ENCODE measurements at places on chromosomes 5 and 9.

DNA sequence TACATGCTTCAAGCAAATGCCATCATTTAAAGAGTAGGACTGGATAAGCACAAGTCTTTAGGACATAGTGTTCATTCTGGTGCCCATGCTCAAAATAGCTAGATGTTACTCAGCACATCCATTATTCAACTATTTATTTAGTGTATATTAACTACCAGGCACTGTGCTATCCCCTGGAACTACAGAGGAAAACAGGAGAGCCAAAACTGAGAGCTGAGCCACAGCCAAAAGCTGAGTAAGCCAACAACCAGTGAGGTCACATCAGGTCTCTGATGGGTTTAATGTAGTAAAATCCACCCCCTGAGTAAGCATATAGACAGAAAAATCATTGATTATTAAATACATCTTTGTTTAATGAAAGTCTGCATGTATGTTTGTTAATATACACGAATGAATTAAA, 469.3 kb upstream of the DMAC1 start:
- DNase-seq = no peak

- peak; percentile 25 for DNase-seq
Measured at GRCh38 chr5:74895906-74896305, 29.7 kb upstream of the FAM169A start.

DNA sequence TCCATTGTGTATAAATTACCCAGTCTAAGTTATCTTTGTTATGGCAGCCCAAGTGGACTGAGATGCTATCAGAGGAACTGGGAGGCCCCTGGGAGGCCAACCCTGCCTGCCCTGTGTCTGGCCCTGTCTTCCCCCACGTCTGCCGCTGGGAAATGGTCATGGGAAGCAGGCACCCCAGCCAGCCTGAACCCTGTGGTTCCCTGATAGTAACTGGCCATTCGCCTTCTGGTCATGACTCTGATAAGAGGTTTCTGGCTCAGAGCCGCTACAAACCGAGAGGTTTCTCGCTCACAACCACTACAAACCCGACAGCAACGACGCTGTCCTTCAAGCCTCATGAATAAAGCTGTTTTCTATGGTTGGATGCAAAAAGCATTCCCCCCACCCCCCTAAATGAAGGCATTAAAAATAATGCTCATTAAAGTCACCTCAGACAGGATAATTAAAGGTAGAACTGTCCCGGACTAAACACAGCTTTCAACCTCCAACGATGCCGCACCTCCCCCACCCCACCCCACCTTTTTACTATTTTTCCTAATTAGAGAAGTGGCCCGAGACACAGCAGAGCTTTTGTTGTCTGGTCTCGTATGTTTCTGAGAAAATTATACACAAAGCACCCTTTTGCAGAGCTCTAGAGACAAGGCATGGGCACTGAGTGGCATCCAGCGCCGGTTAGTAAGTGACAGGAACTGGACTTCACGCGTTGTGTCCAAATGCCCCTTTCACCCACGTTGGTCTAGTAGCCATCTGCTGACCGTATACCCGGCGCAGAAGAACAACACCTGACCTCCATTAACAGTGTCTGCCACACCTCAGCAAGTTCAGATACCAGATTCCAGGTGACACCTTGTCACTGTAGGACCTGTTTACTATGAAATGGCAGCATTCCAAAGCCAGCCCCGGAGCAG, 140.8 kb downstream of the COL23A1 start:
- DNase-seq = no peak

- DNase-seq = no peak
Measured at GRCh38 chr9:15227491-15227890, 79.5 kb downstream of the TTC39B start.

GRCh38 chr9:13083366-13083765, 196.1 kb downstream of the MPDZ start:
- no peak for DNase-seq

DNA sequence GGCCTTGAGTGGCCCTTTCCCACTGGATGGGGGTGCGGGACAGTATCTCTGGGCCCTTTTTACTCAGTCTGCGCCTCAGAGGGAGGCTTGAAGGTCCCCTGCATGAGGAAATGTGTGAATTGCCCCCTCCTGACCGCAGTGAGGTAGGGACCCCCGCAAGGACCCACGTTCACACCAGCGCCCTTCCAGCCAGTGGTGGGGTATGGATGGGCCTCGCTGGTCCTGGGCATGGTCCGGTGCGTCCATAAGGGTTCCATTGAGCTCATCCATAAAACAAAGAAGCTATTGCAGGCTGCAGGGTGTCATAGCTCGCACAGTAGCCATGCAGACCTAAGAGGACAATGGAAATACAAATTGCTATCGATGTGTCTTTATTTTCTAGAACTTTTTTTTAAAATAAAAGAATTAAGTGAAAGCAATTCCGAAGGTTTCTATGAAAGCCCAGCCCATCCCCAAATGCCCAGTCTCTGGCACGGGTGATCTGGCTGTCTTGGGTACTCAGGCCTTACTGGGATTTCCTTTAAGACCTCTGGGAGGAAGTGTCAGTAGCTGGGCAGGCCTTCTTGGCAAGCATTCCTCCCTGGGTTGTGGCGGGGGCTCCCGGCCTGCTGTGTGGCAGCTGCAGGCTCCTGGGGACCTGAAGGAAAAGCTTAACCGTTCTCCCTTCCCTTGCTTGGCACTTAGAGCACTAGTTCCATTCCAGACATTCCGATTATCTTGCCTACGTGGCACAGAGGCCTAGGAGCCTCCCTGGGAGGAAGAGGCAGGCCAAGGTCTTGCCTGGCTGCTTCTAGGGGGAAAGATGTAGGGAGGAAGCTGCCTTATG, 1.5 kb upstream of the SEMA5A start:
- DNase-seq = peak; percentile 58

- DNase-seq = no peak
Measured at GRCh38 chr5:52063186-52063585, 679.9 kb downstream of the ISL1 start.

GRCh38 chr5:3595006-3595961, at the start of gene IRX1:
Gene IRX1 (plus strand): TSS chr5:3595832. CDS start chr5:3596106, 274 bp downstream.
- DNase-seq = peak; percentile 41

- DNase-seq = no peak
Measured at GRCh38 chr5:334903-335739, 13.6 kb downstream of the AHRR start.

DNA sequence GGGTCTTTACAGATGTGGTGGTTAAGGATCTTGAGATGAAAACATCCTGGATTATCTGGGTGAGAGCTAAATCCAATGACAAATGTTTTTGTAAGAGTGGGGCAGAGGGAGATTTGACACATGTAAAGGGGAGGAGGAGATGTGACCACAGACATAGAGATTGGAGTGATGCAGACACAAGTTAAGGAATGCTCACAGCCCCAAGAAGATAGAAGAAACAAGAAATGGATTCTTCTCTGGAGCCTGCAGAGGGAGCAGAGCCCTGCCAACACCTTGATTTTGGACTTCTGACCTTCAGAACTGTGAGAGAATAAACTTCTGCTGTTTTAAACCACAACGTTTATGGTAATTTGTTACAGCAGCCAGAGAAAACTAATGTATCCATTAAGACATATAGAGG, 21.7 kb downstream of the ITGA2 start:
- no peak for DNase-seq

- no peak for DNase-seq
Measured at GRCh38 chr5:305050-305449, 16.5 kb upstream of the AHRR start.

DNA sequence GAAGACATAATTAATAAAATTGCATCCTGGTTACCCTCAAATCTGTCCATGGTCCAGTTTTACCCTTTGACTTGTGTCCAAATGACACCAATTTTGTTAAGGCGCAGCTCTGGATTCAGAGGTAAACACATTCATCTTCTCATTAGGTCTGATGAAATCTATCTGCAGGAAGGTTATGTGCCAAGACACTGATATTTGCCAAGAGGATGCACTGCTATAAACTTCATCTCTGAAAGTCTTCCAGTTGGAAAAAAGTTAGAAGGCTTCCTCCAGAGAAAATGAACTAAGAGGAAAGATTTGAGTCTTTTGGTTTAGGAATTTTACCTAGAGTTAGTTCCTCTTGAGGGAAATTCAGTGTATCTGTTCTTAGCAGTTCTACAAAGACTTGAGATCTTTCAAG, 717.8 kb downstream of the DTWD2 start:
- no peak for DNase-seq

GRCh38 chr5:77649776-77650175, 11.3 kb upstream of the OTP start:
- no peak for DNase-seq

GRCh38 chr5:35087991-35088390, 40.2 kb upstream of the AGXT2 start:
- DNase-seq = no peak

GRCh38 chr5:2658447-2658846, 93.0 kb downstream of the IRX2 start:
- no peak for DNase-seq

DNA sequence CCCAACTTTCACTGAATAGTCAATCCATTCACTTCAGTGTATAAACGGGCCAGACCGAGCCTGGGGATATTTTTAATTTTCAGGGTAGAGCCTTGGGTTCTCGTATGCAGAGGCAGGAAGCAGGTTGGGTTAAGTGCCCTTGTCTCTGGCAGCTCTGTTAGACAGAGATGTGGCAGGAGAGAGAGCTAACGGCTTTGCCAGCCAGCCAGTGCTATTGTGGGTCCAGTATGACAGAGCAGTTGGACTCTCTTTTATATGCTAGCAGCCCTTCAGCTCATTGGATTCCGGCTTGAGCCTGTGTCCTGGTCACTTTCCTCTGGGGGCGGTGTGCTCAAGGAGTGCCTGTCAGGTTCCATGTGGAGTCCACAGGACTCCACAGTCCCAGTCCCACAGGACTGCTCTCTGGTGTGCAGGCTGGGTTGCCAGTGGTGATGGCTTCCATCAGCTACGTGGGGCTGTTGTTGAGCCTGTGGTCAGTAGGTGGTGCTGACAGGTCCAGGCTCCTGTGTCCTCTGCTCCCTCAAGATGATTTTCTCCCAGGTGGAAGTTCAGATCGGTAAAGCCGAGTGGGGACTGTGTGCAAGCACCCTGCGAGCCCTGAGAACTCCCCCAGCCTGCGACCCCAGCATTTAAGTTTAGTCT, 14.3 kb downstream of the CLTA start:
- peak; percentile 39 for DNase-seq

GRCh38 chr9:113397203-113397631, 3.9 kb downstream of the ALAD start:
- no peak for DNase-seq

DNA sequence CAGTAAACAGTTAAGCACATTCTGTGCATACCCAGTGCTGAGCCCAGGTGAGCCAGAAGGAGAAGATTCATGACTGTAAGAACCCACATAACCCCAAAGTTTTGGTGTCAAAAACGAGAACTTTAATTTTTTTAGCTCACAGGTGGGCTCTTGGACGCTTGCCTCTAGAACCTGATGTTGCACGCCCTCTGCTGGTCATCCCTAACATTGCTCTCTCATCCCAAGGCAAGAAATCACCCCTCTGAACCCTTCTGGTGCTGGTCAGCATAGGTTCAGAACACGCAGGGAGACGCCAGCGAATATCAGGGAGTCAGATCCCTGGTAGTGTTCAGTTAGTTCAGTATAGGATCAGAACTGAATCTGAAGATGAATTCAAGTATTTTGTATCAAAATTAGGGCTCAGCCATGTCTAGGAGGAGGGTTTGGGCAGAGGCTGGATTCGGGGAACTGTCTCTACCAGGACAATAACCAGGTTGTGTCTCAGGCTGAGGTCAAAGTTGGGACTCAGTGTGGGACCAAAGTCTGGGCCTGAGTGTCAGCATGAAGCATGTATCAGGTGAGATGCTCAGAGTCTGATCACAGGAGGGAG, 4.1 kb upstream of the DNAJB5 start:
- DNase-seq = peak; percentile 79

DNA sequence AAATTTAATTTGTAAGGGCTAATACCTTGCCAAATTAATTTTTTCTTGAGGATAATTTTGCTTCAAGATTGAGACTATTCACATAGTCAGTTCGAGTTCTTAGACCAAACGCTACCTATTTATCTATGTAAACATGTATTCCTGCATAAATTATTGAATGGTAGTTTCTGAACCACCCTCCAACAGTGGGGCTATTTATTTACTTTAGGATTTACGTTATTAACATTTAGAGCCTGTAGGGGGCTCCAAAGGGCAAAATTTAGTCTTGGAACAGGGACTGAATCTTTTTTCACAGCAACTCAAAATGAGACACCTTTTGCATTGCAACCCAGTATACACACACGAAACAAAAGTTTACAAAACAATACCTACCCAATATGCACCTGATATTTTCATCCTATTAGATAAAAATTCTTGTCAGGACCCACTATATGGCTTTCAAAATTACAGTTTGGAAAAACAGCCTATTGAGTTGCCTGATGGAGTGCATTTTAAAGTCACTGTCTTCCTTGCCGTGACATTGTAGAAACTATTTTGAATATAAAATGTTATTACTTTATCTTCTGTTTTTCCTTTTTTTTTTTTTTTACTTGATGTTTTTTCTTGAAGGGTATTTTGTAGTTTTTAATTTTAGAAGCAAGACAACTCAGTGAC, 47.1 kb upstream of the POU4F3 start:
- DNase-seq = peak; percentile 72

DNA sequence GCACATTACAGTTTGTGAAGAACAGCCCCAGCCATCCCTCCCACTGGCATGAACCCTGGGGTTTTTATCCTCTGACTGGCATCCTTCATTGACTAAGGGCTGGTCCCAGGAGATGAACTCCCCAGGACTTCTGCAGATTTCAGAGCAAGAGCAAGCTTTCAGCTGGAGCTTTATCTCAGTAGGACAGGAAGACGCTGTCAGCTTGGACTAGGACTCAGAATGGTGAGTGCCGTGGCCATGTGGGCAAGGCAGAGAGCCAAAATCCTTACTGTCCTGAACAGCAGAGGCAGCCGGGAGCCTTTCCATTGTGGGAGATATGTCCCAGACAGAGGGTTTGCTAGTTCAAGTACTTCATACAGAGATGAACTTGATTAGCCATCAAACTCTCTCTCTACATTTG, 3.2 kb upstream of the ACOT12 start:
- no peak for DNase-seq

All from hepatocyte (in vitro differentiated cells).